ENCODE measurements at places on chromosomes 5 and 9.
A peak's percentile ranks its signal among the peaks of the same experiment; 100 is the strongest.

DNA sequence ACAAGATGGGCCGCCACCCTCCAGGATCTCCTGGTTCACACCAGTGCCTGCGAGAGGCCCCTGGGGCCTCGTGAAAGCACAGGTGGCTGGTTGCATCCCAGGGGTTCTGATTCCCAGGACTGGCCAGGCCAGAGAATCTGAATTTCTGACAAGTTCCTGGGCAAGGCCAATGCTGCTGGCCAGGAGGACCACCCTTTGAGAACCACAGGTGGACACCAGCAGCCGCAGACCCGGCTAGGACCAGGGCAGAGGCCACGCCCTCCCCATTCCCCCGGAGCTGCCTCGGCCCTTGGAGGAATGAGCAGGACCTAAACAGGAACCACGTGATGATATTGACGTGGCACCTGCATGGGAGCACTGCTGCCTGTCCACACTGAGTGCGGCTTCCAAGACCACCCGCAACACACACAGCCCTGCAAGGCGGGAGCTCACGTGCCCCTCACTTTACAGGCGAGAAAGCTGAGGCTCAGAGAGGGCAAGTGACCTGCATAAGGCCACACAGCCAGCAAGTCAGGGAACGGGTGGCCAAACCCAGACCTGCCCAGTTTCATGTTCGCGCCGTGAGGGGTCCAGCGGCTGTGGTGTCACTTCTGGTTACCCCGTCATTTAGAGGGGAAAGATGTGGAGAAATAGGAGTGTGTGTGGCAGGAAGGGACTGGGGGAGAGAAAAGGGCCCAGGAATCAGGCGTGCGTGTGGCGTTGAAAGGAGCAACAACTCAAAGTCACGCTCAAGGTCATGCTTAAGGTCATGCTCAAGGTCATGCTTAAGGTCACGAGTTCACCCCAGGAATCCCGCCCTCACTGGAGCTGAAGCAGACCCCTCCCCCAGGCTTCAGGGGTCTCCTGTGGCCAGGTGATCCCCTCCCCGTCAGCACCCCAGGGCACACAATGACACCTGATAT is 105.9 kb upstream of the IER5L start:
- DNase-seq = no peak

- DNase-seq = no peak
These were observed 24.1 kb upstream of the TCOF1 start for GRCh38 chr5:150333400-150333799.

GRCh38 chr5:123659011-123659410 is 147.0 kb downstream of the CSNK1G3 start:
- no peak for DNase-seq

GRCh38 chr5:67092535-67092934 is 104.1 kb downstream of the CD180 start:
- no peak for DNase-seq

- no peak for DNase-seq
These were observed 54.8 kb upstream of the NCS1 start for GRCh38 chr9:130117376-130117775.

DNA sequence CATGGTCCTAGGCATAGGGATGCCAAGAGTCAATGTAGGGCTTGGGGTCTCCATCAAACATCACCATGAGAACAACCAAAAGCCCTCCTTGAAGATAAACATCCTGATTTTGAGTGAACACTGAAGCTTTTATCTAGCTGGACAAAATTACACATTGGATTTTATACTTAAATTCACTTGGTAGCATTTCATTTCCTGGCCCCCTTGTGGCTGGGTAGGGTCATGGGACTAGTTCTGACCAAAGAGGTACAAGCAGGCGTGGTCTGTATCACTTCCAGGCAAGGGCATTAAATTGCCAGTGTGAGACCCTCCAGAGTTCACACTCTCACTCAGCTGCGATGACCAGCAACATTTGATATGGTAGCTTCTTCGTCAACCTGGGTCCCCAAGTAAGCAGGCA is 320.3 kb downstream of the ACTL7B start:
- DNase-seq = no peak

GRCh38 chr9:94081435-94081834 is 2.8 kb upstream of the PTPDC1 start:
- no peak for DNase-seq

- no peak for DNase-seq
These were observed 46.4 kb upstream of the SH3GL2 start for GRCh38 chr9:17532461-17532860.

DNA sequence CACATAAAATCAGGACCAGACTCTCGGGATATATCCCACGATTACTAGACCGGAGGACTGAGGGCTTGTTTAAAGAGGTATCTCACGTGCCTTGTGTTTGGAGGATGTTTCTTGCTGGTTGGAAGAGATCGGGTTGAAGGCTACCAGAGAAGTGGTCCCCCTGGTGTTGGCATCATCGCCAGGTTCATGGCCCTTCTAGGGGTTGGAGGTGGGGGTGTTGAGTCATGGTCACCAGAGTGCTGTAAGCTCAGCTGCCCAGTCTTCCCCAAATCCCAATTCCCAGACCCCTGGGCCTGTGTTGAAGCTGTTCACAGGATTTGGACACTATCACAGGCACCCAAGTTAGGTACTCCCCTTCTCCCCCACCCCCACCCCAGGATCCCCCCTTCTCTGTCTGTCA is 29.1 kb upstream of the PRDM12 start:
- no peak for DNase-seq

DNA sequence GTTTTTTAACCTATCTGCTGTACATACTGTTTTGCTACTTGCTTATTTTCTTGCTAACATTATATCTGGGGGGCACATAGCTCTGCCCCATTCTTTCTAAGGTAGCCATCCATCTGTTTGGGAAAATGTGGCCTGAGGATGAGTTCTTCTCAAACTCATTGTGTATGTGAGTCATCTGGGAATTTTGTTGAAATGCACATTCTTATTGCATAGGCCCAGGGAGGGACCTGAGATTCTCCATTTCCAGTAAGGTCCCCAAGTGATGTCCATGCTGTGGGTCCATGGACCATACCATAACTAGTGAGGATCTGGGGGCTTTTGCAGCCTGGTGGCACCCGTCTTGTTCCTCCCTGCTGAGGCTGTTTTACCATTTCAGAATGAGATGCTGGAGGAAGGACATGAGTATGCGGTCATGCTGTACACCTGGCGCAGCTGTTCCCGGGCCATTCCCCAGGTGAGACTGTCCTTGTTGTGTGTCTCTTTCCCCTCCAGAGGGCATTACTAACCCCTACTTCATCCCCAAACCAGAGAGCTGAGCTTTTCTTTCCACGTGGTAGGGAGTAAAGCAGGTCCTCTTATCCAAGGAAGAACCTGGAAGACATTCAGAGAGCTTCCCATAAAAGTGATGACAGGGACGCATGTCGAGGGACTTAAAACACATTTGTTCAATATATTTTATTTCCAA is 28.6 kb downstream of the CYFIP2 start:
- DNase-seq = peak; percentile 7

GRCh38 chr5:55159763-55160492 is at the start of gene GPX8:
Gene GPX8, plus strand, starts transcription at chr5:55160171. Its CDS starts 22 bp downstream, at chr5:55160193.
- no peak for DNase-seq

DNA sequence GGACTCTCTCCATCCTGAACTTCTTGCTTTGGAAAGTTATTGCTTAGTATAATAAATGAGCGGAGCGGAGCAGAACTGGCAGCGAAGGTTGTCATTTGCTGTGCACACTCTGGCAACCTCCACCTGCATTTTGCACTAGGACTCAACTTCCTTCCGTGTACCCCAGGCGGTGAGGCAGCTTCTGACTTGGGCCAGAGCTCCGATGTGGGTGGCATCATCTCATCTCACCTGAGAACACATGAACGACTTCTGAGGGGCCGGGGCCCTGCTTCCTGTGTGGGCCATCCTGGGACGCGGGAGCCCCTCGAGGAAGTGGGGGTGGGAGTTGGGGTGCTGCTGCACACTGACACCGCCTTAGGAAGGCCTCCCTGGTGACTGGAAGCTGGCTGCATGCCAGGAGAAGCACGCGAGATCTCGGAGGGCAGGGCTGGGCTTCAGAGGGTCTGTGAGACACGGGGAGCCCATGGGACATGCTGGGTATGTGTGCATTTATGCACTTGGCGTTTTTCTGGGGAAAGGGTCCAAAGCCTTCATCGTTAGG is 56.5 kb upstream of the COL5A1 start:
- no peak for DNase-seq

DNA sequence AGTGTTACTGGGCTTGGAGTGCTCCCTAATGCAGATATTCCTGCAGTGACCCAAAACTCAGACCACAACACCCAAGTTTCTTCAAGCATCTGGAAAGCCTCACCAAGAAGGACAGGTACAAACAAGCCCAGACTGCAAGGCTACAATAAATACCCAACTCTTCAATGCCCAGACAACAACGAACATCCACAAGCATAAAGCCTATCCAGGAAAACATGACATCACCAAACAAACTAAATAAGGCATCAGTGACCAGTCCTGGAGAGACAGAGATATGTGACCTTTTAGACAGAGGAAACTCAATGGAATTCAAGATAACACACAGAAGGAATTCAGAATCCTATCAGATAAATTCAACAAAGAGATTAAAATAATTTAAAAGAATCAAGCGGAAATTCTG is 605.6 kb downstream of the PDE4D start:
- DNase-seq = no peak

GRCh38 chr9:14222149-14222835 is 91.6 kb downstream of the NFIB start:
- no peak for DNase-seq

DNA sequence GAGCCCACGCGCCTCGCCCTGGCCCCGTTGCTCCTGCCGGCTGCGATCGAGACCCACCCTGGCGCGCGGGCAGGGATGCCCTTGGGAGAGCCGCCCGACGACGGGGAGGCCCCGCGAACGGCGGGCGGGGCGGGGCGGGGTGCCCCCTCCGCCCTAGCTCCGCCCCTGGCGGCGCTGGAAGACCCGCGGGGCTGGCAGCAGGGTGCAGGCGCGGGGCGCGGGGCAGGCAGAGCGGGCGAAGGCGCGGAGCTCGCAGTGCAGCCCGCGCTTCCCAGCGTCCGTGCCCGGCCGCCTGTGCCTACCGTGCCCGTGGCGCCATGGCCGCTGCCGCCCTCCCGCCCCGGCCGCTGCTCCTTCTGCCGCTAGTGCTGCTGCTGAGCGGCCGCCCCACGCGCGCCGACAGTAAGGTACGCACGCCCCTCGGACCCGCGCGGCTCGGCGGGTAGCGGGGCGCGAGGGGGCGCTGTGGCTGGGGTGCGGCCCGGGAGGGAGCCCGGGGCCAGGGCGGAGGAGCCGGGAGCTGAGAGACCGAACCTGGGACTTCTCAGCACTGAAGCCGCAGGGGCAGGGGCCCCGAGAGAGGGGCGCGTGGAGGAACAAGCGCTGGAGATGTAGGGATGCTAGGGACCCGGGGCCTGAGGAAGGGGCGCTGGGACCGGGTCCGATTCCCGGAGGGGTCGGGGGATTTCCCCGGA is at the start of gene OLFML2A:
Gene OLFML2A, plus strand, starts transcription at position 180 of the 695 bp plus-strand sequence. Its CDS starts 138 bp downstream, at position 318.
- DNase-seq = peak; percentile 36

GRCh38 chr9:70442328-70442848 is 27.9 kb upstream of the KLF9 start:
- DNase-seq = no peak

DNA sequence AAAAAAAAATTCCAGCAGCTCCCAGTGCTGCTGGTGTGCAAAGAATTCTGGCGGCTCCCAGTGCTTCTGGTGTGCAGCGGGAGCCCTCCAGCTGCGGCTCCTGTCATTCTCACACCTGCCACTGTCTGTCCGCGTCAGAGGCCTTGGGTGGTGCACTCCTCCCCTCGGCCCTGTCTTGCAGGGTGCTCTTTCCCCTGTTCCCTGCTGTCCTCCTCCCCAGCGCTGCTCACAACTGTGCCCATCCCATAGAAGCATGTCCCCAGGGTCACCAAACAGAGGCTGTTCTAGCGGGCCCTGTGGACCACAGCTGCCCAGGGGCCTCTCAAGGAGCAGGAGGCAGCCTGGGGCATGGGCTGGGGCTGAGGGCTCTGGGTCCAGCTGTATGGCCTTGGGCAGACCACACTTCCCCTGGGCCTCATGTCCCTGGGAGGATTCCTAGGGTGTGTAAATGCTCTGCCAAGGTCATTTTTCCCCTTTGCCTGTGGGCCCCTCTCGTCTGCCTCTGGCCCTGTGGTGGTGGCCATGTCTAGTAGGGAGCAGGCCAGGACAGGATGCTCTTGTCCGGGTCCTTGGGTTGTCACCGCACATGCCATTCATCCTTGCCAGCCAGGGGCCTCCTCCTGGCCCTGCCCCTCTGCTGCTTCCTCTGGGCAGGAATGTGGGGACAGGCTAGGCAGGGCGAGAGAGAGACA is 68.2 kb downstream of the PHF2 start:
- DNase-seq = no peak

DNA sequence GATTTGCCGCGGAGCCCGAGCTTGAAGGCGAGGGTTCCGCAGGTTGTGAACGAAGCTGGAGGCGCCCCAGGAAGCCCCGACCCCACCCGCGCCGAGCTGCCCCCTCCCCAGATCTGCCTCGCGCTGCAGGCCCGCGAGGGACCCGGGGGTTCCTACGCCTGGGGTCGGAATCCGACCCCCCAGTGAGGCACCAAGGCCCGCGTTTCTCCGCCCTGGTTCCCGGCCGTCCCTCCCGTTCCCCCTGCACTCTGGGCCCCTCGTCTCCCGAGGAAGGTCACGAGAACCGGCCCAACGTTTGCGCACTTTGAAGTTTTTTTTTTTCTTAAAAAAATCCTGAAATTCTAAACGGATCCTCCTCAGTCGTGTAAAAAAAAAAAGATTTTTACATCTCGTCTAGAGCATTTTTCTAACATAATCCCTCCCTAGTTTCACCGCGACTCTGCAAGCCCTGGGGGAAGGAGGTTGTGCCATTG is 880 bp upstream of the GFPT2 start:
- no peak for DNase-seq

GRCh38 chr5:76470976-76471375 is 67.9 kb downstream of the IQGAP2 start:
- no peak for DNase-seq

GRCh38 chr5:16192311-16192710 is 12.7 kb upstream of the MARCHF11 start:
- DNase-seq = no peak

DNA sequence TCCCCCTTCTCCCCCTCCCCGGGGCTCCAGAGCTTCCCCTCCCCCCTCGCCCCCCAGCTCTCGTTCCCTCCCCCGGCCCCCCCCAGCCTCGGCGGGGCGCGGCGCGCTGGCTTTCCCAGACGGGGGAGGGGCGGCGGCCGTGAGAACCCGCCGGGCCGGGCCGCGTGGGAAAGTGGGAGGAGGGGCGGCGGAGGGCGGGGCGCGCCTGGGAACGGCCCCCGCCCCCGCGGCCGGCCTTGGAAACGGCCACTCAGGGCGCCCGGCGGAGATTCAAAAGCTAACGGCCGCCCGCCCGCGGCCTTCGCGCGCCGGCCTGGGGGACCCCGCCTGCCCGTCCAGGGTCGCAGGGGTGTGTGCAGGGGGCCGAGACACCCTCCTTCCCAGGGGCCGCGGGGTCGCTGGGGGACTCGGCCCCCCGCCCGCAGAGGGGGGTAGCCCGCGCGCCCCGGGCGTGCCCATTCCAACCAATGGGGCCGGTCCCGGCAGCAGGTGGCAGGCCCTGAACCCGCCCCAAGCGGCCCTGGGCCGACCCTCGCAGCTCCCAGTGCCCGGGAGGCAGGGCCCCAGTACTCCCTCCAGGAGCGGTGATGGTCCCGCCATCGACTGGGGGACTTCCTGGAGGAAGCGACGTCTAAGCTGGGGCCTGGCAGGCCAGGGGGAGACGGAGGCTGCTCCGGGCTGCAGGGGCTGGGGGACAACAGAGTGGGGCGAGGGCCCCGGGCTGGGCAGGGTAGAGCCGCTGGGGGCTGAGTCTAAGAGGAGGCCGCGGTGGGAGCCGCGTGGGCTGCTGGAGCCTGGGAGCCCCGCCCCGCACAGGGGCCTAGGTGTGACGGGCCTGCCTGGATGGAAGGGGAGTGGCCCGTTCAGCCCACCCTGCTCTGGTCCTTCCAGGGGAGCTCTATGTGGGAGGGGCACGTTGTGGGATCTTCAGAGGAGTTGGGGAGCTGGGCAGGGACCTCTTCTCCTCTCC is 14.2 kb upstream of the NRARP start:
- DNase-seq = no peak
